ENCODE measurements at places on chromosomes 12 and 14.

DNA sequence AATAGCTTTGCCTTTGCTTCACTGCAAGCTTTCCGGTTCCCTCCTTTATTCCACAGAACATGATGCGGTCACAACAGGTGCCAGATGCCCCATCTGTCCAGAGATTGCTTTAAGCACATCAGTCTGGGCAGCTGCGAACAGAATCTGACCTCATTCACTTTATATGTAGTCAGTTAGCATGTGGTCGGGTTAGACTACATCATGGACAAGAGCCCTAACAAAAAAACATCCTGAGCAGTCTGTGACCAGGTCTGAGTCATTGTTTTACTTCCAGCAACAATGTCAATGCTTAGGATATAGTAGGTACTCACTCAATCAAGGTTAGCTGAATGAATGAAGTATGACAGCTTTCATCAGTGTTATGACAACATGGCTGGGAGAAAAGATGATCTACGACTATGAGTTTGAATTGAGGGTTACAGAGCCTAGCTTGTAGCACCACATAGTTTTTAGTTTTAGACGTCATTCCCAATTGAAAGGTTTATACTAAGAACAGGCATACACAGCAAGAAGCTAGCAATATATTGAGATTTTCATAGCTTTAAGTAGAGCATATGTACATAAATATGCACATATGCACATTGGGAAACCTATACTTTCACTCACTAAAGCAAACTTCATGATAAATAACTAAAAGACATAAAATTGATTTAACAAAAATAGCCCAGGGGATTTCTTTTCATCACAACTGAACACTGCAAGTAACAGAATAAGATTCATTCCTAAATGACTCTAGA lies 64.2 kb upstream of the TMCC3 start:
- no peak for DNase-seq

DNA sequence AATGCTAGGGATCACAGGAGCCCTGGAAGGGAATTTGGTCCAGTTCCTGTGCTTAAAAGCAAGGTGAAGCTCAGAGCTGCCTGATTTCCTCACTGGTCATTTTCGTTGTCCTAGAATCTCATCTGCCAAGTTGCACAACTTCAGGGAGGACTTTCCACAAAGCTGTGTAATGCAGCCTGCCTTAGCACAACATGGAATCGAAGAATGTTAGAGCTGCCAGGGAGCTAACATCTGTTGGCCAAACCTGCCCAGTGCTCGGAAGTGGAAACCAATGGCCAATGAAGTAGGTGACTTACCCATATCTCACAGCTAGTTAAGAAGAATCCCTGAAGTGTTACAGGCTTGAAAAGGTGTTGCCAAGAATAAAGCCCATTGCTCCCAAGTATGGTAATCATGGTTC lies 79.9 kb upstream of the SSTR1 start:
- no peak for DNase-seq

- no peak for DNase-seq
Observed at GRCh38 chr14:68527329-68527851, 265.5 kb downstream of the ZFP36L1 start.

GRCh38 chr12:7868391-7868790 lies 4.3 kb downstream of the SLC2A14 start:
- DNase-seq = no peak

- DNase-seq = no peak
Observed at GRCh38 chr14:86013641-86014040, 483.7 kb downstream of the FLRT2 start.

- DNase-seq = no peak
Observed at GRCh38 chr12:96359328-96359727, 40.9 kb downstream of the CDK17 start.

DNA sequence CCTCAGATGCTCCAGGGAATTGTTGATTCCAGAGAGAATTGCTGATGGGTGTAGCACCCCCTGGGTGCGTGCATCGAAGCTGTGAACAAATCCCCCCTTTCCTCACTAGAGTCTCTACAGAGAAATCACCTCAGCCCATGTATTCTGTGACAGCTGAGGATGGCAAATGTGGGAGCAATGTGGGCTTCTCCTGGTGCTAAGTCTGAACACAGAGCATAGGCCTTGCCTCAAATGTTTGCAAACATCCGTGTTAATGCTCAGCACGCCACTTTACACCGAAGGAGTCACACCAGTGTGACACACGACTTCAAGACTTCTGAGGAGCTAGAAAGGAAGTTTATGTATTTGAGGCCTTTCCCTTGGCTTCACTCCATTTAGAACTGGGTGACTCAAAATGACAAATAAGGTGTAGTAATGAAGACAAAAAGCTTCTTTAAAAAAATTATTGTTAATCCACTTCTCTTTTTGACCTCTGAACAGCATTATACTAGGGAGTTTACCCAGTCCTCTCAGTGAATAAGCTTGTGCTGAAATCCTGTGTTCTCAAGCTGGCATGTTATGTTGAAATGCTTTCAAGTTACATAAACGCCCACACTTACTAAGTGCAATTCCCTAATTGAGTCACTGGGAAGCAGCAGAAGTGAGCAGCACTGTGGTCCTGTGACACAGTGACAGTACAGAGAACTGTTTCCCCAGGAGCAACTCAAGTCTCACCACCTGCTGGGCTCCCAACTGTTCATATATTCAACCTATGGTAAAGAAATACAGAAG lies 92.9 kb downstream of the FAR2 start:
- no peak for DNase-seq

DNA sequence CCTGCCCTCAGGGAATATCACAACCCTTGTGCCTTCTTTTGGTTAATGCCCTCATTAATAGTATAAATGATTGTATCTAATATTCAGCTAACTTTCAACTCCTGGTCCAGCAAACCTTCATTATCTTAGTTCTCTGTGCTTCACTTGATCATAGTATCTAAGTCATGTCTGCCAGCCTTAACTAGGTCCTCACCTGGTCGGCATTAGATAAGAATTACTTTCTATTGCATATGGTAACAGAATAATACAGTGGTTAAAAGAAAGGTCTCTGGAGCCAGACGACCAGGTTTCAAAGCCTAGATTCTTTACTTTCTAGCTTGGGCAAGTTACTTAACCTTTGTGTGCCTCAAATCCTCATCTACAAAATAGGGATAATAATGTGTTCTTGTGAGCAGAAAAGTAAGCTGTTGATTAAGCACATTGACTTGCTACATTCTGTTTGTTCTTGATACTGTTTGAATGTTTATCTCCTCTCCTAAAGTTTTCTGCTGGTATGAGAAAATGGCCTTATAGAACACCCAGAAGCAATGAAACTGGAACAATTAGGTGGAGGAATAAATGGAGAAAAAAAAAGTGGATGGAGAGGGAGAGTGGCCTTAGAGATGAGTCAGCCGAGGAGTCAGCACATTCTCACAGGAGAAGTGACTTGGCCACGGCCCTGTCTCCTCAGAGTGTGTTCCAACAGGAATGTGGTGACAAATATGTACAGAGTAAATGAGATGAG lies 176.1 kb downstream of the SLC25A21 start:
- DNase-seq = no peak

GRCh38 chr12:47236109-47236714 lies 156.5 kb upstream of the AMIGO2 start:
- DNase-seq = no peak

GRCh38 chr12:113422886-113423669 lies 898 bp downstream of the SDSL start:
- DNase-seq = no peak

GRCh38 chr14:20970647-20970982 lies 15.3 kb downstream of the RNASE2 start:
- DNase-seq = no peak

- DNase-seq = no peak
Observed at GRCh38 chr14:20632448-20632830, 9.1 kb downstream of the OR6S1 start.

DNA sequence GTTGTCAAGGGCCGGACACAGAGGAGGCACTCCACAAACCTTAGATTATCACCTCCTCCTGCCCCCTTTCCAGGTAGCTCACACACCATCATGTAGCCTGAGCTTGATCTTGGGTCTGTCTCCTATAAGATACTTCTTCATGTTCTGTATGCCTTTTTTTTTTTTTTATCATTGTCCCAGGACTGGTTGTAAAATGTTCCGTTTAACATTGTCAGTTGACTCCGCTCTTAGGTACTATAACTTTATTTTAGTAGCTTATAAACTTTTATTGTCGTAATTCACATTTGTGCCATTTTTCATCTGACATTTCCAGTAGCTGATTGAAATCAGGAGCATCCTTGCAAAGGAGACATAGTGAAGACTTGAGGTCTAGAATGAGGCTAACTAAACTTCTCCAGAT lies 79.9 kb downstream of the SLC15A5 start:
- no peak for DNase-seq

GRCh38 chr12:55723516-55724225 lies 3.5 kb downstream of the RDH5 start:
- no peak for DNase-seq

DNA sequence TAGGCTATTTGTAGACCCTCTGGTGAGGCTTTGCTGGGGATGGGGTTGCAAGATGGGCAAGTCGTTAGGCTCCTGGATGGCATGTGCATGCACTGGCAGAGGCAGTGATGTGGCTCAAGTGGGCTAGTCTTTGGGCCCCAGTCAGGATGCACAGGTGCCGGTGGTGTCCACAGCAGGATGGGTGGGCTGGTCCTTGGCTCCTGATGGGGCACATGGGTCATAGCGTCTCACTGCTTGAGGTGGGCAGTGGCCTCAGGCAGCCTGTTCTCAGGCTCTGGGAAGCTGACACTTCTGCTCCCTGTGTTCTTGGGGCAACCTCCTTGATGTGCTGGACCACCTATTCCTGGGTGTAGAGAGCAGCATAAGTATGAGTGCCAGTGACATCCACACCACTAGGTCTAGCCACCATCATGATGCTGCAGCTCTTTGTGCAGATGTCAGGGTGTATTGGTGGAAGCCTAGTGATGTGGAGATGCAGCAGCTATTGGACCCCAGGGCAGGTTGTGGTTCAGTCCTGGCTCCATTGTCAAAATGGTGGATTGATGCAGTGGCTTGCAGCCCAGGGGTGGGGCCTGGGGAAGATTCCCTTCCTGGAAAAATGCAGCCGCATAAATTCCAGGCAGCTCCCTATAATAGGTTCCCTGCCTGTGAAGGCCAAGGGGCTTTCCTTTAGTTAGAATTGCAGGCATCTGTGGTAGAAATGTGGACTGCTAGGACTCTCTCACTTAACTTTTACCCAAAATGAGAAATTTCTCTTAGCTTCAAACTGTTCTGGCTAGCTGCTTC lies 742.5 kb upstream of the MDGA2 start:
- no peak for DNase-seq

DNA sequence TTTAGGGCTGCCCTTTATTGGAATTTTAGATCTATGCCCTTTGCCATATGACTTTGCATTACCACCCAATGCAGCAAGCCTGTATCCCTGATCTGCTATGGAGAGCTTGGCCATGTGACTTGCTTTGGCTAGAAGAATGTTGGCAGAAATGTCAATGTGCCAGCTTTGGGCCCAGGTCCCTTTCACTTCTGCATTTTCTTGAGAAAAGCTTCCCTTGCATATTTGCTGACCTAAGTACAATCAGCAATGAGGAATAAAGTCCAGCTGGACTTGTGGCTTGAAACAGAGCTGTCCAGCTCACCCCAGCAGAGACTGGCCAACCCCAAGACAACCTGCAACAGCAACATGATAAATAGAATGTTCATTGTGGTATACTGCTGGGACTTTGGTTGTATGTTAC lies 135.9 kb downstream of the PAH start:
- no peak for DNase-seq

DNA sequence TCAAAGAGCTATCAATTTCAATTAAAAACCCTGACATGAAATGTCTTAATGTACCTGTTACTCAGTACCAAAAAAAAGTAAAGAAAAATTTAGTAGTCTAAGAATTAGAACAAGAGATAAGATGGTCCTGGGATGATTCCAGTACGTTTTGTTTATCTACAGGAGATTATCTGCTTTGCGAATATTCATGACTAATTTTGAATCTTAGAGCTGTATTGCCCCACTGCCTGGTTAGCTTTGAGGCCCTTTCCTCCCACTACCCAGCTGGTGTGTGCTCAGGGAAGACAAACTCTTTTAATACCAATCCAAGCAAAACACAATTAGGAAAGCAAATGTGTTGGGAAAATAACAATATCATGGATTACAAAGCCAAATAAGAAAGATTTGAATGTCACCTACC lies 263.5 kb downstream of the FOXG1 start:
- no peak for DNase-seq

GRCh38 chr12:128388461-128389000 lies 121.6 kb downstream of the TMEM132C start:
- DNase-seq = peak; percentile 46

DNA sequence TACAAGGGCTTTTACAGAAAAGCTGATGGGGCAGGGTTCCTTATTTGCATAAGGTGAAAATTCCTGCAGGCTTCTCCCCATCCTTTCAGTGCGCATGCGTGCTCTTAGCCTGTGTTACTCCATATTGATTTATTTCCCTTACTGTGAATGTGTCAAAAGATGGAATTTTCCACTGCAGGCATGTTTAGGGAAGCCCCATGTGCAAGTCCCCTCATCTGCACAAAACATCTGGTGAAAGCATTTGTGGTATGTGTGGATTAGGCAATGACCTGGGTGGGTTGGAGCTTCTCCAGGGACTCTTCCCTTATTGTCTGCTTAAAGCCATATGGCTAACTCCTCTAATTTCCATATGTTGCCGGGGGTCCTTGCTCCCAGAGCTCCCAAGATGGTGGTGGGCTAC lies 912.7 kb upstream of the LRFN5 start:
- no peak for DNase-seq

DNA sequence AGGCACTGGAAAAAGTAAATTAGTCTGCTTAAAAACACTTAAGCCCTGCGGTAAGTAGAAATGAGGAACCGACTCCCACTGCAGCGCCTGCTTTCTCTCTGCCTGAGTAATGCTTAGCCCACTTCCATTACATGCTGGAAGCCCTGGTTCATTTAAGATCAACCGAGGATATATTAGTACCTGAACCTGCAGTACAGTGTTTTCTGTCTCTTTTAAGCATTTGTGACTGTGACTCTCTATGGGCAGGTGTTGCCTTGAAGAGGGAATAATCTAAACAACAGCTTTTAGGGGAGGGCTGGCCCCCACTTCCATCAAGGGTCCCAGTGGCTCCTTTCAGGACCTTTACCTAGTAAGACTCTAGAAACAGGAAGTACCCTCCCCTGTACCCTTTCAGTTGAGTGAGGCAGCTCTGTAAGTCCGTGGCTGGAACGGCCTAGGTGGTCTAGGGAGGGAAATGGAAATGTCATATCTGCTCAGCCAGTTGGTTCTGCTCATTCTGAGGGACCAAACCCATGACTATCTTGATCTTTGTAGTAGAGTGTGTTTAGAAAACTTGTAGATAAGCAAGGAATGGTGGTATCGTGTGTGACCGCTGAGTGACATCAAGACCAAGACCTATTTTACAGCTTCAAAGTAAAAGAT lies 56.2 kb downstream of the FNTB start:
- no peak for DNase-seq

- no peak for DNase-seq
Observed at GRCh38 chr12:9605483-9605882, 2.2 kb downstream of the KLRB1 start.

DNA sequence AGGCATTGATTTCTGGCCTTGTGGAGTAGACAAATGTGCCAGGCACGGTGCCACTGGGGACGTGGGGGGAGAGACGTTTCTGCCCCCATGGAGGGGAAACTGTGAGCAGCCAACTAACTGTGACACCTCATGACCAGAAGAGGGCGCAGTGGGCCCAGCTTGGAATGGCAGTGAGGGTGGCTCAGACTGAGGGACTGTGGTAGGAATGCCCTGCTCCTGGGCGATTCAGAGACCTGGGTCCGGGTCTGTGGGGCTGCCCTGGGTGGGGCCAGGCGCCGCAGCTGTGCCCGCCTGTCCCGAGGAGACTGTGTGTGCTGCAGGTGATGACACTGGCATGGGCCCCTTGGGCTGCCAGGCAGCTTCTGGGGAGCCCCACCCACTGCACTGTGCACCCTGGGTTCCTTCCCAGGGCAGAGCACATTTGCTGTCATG lies 60.6 kb downstream of the SLC25A47 start:
- DNase-seq = peak; percentile 86

GRCh38 chr12:51915003-51915625 lies 7.8 kb downstream of the ACVRL1 start:
- DNase-seq = no peak
